ENCODE measurements at places on chromosomes 3 and 15.

DNA sequence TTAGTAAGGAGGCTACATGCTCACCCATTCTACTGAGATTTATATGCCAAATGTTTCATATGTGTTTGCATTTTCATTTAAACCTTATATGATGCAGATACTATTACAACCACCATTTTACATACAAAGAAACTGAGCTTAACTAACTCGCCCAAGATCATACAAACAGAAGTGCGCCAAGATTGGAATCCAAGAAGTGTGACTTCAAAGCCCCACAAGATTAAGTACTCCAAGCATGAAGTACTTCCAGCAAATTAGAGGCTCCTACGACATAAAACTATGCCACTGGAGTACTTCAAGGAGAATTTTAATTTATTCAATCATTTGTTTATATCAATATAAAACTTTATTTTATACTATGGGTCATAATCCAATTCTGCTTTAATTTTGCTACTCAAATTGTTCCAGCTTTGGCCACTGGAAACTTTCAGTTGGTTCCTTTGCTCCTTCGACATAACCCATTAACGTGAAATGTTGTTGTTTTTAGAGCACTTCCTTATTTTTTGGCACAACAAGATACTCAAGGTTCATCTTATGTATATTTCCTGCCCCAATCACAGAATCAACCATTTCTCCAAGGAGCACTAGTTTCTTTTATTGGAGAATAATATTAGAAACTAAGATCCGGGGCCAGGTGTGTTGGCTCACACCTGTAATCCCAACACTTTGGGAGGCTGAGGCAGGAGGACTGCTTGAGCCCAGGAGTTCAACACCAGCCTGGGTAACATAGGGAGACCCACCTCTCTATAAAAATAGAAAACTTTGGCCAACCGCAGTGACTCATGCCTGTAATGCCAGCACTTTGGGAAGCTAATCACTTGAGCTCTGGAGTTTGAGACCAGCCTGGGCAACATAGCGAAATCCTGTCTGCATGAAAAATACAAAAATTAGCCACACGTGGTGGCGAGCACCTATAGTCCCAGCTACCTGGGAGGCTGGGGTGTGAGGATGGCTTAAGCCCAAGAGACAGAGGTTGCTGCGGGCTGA is 10.4 kb downstream of the INO80 start:
- no peak for DNase-seq

DNA sequence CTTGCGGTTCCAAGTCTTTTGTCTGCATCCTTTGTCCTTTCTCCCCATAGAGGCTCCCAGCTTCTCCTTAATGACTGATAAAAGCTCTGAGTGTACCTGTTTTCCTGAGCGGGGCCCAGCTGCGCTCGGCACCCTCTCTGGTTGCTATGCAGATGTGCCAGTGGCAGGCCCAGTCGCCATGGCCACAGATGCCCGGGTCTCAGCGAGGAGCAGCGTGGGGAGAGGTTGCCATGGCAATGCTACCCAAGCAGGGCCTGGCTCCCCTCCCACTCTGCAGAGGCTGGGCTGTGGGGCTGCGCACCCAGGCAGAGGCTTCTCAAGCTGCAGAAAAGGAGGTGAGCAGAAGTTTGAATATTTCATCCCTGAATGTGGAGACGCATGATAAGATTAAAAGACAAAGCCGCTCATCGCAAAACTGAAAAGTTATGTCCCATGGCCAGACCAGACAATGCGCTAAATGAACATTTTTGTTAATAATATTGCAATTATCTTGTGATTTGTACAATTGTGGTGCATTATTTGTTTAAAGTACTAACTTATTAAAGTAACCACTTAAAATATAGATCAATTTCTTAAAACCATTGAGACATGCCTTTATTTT is 66.1 kb downstream of the TPRA1 start:
- DNase-seq, result no peak

DNA sequence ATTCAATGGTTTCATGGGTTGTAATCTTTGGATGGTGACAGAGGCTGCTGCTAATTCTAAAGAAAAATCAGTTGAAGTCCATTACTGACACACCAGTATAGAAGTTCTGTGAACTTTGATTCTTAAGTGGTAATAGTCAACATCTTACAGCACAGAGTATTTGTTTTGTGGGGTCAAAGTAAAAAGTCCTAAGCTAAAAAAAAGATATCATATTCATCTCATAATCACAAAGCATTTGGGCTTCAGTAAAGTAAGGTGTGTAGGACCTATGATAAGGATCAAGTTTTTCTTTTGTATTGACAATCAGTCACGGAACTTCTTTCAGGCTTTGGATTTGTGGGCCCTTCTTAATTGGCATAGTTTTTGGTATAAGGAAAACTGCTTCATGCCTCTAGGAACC is 1.1 kb downstream of the ASTE1 start:
- no peak for DNase-seq

GRCh38 chr3:80556763-80557162 is 789.0 kb upstream of the ROBO1 start:
- no peak for DNase-seq

DNA sequence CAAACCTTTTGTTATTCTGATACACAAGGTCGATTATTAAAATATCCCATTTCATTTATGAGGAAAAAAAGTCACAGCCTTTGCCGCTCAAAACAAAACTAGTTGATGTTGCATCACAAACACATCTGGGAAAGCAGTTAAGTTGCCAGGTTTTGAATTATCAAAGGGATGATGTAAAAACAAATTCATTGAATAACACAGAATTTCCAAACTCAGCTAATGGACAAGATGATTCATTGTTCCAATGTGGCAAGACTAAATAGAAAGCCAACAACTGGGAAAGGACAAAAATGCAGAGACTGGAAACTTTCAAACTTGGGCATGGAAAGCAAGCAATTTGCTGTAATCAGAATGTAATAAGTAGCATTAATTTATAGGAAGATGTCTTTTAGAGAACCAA is 610.0 kb upstream of the ZNF385D start:
- no peak for DNase-seq

Measured in CD8-positive, alpha-beta T cell (primary cell).